ENCODE measurements at places on chromosomes 3 and 15. TPM values are rescaled to one million over a fixed set of nuclear protein-coding genes. Genes with fewer than 3 reads are reported as not detected.

The KY gene
- not detected for total RNA-seq

The CLEC3B gene
- not detected for total RNA-seq

The ZCWPW2 gene
- total RNA-seq: 0.37 TPM

- DNase-seq: no peak
Measured at GRCh38 chr3:47306022-47306421, 23.3 kb downstream of the KLHL18 start.

- no peak for DNase-seq
Measured at GRCh38 chr15:43969802-43970375, 143.1 kb downstream of the WDR76 start.

- DNase-seq: no peak
Measured at GRCh38 chr3:104961851-104962250, 404.9 kb upstream of the ALCAM start.

- no peak for DNase-seq
Measured at GRCh38 chr15:59020322-59020721, 32.9 kb downstream of the RNF111 start.

DNA sequence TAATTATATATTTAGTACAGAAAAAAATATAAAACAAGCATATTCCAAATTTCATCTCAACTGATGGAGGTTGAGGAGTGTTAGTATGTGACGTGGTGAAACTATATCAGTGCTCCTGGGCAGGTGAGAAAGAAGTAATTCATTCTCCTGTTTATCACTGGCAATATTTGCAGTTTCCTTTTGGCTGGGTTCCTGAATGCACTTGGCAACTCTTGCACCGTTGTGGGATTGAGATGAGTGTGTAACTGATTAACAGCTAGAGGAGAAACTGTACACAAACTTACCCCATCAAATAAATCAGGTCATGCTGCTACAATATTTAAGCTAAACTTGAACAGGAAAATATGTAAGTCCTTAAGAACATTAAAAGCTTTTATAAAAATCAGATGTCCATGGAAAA lies 2.1 kb upstream of the ATP13A4 start:
- DNase-seq: no peak

GRCh38 chr3:65829228-65829627 lies 209.5 kb downstream of the MAGI1 start:
- no peak for DNase-seq

DNA sequence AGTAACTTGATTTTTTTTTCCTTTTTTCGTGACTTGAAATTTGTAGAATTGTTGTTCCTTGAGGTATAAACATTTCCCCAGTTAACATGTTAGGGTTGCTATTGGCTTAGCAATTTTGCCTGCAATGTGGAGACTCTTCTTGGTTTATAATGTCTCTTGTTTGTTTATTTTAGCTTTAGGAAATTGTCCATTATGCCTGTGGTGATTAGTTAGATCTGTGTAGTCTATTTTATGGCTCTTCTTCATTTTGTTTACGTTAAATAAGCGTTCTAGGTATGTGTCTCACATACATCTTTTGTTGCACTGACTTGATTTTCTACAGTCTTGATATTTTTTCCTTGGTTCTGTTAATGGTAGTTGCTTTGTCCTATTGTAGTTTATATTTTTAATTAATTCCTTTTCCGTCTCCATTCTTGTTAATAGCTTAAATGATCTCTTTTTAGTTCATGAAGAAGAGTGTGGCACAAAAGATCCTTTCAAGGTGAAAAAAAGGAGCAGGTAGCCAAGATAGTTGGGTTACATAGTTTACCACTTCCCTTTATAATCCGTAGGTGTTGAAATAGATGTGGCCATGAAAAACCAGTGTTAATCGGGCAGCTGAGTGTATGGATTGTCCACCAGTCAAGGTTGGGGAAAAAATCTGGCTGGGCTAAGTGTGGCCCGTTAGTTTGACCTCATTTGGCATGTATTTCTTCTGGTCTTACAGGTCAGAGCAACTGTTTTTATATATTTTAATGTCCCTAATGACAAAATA lies 12.1 kb downstream of the IQGAP1 start:
- no peak for DNase-seq
